ENCODE measurements at places on chromosomes 6 and 20.

GRCh38 chr6:170048615-170049256 lies 242.1 kb downstream of the DLL1 start:
- no peak for DNase-seq

- no peak for DNase-seq
Measured at GRCh38 chr6:150503586-150504339, 95.9 kb upstream of the PLEKHG1 start.

- no peak for DNase-seq
Measured at GRCh38 chr6:137851669-137852068, 15.4 kb upstream of the TNFAIP3 start.

DNA sequence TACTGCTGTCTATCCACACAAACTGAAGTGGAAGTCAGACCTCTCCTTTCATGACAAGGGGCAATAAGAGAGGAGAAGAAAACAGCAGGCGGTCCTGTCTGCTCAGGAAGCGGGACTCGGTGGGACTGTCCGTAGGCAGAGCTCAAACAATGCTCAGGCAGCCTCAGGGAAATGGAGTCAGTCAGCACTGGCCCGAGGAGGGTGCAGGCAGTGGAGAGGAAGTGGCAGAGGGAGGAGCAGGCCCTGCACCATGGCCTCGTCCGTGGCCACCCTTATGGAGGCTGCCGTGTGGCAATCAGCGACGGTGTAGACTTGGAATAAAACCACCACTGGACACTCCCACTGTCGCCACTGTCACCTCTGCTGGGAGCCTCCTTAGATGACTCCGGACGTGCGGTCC lies 19.6 kb downstream of the FOXC1 start:
- DNase-seq = no peak

GRCh38 chr6:95095855-95096254 lies 481.5 kb upstream of the MANEA start:
- no peak for DNase-seq
